A549 (cell line): ENCODE measurements at places on chromosomes 3 and 15.

DNA sequence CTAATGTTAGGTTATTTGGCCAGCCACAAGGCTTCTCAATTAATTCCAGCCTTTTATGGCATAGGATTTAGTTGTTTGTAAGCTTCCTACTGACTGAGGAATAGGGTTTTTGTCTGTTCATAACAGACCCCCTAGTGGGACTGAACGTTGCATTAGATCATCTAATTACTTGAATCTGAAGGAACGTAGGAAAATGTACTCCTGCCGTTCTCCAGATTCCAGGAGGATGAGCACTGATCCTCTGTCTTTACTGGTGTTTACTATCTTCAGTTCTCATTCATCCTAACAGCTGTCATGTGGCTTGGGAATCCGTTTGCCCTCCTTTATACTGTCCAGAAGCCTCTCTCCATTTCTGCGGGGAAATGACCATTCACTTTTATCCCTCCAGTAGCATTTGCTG is 52.7 kb downstream of the RAD54L2 start:
- no peak for DNase-seq

DNA sequence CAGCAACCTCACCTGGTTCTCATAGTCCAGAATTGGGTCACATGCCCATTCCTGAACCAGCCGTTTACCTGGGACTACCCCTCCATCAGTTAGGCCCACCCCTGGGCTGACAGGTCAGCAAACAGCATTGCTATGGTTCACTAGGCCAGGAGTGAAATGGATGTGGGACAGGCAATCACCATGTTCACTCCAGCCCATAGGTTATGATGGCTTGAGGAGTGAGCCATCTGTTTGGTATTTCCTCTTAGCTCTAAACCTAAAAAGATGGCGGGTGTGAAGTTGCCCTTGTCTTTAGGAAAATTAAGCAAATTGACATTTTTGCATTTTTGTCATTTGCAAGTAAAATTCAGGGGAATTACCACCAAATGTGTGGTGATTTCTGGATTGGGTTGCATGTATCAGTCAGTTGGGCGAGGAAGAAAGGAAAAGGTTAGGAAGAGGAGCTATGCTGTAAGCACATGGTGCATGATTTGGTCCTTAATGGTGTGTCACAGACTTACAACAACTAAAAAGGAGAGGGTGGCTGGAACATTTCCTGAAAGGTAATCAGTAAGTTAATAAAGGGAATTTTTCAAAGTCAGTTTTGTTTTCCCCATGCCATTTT is 17.2 kb downstream of the NXPE3 start:
- DNase-seq = no peak

DNA sequence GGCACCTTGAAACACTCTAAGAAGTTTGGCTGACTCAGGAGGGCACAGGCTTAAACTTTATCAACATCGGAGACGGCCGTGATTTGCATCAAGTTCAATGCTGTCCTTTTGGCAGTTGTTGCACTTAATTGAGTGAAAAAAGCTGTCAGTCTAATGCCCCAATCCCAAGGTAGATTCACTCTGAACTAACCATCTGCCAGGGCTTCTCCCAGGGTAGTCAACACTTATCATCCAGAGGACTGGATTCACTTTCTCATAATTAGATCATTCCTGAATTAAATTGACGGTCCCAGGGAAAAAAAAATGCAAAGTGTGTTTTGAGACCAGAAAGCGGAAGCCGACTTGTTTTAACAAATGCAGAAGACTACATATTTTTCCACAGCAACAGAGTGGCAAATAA is 28.5 kb downstream of the RORA start:
- DNase-seq = no peak

GRCh38 chr3:69902386-69902785 is 97.1 kb upstream of the SAMMSON start:
- DNase-seq = no peak

DNA sequence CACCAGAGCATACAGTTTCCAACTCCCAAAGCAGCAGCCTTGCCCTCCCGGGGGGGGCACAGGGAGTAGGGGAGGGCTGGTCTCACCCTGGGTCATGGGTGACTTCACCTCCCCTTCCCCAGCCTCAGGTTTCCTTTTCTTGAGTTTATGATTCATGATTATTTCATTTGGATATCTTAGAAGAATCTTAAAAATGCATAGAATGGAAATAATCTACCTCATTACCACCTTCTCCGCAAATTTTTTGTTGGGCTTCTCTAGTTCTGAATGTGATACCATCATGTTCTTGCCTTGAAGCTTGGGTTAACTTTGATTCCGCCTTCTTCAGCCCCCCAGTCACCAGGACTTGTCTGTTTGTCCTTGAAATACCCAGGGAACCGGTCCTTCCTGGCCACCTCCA is 148.8 kb upstream of the ROPN1 start:
- DNase-seq = no peak

DNA sequence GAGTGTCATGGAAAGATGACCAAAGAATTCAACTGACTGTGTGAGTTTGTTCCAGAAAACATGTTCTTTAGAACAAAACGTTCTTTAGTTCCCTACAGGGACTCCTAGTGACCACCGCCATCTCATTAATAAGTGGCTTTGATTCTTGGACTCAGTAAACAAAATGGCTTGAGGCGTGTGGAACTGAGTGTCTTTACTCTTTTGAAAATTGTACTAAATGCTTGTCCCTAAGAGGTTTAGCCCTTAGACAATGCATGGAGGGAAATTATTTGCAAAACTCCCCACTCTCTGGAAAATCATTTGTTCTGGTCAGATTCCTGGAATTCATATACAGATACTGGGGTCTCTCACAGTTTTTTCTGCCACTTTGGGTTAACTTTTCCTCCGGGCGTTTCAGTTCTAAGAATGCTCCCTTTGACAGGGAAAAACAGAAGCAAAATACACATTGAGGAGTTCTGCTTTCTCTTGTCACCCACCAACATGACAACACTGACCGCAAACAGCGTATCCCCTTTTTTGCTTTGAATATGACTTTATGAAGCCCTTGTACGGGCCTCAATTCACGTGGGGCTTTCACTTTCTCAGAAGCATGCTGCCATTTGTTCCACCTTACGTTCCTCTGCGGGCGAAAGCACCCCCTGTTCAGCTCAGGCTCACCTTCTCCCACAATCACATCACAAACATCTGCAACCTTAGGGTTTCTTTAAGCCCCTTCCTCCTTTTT is 15.3 kb upstream of the NRROS start:
- no peak for DNase-seq

DNA sequence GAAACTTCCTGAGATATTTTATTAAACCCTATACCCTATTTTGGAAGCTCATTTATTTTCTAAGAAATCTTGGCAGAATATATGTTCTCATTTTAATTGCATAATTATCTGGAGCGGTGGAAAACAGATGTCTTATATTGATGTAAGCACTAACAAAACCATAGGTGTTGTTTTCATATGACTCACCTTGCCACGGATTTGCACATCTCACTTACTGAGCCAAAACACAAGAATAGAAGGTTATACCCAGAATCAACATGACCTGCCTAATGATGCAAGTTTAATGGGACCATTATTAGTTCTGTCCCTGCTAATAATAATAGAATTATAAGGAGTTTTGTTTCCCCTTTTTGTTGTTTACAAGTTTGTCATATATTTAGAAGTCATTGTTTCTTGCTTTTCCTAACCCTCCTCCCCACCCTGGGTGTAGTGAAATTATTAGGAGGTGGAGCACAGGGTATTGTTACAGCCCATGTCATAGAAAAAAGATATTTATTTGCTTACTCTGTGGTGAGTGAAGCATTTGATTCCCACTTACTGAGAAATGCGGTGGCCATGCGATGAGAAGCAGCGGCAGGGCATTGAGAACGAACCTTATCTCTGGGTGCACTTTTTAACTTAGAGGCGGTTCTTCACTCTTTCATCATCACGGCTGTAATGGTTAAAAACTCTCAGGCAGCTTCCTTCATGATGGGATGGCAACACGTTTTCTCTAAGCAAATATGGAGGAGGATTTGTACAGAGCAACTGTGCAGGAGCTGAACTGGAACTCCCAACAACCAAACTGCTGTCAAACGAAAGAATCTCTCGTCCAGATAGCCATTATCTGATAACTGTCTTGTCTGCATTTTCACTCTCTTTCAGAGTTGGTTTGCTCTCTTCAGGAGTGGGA is 521 bp downstream of the IL5RA start:
- DNase-seq = no peak

- no peak for DNase-seq
These were observed 476.9 kb downstream of the ZNF385D start for GRCh38 chr3:21274079-21274571.

- no peak for DNase-seq
These were observed 13.3 kb downstream of the GABPB1 start for GRCh38 chr15:50341616-50342136.

- DNase-seq = no peak
These were observed 32.6 kb downstream of the HERC1 start for GRCh38 chr15:63801171-63801570.

DNA sequence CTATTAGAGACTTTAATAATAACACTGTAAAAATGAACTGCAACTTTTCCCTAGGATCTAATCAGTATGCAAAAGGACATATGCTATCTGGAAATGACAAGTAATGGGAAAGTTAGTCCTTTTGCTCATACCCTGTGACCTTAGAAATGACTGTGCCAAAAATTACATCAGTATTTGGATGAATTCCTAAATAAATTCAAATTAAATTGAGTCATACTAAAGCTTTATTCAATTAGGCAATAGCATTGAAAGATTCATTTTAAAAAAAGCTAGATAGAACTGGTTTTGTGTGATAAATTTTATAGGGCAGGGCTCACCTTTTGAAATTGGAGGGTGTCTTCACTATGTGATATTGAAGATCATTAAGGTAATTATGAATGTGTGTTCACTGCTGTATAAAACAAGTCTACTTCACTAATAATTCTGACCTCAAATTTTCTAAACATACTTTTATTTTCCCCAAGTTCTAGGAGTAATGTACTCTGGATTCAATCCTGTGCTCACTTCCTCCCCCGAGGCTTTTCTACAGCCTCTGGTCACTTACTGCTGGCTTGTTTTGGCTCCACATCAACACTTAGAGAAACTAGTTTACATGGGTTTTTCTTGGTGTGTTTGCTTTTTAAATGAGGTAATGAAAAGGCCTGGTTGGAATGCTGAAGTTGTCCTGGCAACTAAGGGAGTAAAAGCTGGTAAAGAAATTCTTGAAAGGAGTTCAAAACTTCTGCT is 44.4 kb upstream of the SPTSSB start:
- no peak for DNase-seq

GRCh38 chr3:86410587-86410986 is 580.4 kb downstream of the VGLL3 start:
- no peak for DNase-seq

DNA sequence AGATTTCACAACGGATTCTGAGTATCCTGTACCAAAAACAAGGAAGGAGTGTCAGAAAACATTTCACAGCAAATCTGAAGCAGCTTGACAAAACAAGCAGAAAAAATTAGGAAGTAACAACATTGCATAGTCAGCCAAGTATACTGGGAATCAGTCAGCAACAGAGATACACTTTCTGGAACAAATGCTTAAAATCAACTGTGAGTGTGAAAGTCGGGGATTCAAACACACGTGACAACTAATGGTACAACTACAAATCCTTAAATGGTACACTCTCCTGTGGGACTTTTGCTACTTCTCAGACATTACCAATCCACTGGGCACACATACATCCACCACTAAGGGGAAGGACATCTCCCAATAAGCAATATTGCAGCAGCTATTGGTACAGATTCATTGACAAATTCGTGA is 296.6 kb upstream of the MME start:
- no peak for DNase-seq

- DNase-seq = no peak
These were observed 53.2 kb upstream of the ZNF148 start for GRCh38 chr3:125428216-125428830.

DNA sequence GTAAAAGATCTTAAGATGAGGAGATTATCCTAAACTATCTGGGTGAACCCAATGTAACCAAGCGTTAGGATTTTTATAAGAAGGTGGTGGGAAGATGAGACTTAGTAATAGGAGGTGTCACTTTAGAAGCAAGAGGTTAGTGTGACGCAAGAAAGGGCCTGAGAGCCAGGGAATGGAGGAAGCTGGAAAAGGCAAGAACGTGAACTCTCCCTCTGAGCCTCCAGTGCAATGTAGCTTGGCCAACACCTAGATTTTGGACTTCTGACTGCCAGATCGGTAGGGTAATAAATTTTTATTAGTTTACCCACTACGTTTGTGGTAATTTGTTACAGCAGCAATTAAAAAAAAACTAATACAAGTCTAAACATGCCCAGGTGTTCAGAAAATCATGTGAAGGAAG is 20.8 kb upstream of the CNTN6 start:
- DNase-seq = no peak

- DNase-seq = no peak
These were observed 230.6 kb upstream of the PEX5L start for GRCh38 chr3:180267202-180267843.
